ENCODE measurements at places on chromosomes 3 and 15.

- peak; percentile 31 for DNase-seq
Observed at GRCh38 chr15:45612790-45613415, 21.9 kb upstream of the SQOR start.

DNA sequence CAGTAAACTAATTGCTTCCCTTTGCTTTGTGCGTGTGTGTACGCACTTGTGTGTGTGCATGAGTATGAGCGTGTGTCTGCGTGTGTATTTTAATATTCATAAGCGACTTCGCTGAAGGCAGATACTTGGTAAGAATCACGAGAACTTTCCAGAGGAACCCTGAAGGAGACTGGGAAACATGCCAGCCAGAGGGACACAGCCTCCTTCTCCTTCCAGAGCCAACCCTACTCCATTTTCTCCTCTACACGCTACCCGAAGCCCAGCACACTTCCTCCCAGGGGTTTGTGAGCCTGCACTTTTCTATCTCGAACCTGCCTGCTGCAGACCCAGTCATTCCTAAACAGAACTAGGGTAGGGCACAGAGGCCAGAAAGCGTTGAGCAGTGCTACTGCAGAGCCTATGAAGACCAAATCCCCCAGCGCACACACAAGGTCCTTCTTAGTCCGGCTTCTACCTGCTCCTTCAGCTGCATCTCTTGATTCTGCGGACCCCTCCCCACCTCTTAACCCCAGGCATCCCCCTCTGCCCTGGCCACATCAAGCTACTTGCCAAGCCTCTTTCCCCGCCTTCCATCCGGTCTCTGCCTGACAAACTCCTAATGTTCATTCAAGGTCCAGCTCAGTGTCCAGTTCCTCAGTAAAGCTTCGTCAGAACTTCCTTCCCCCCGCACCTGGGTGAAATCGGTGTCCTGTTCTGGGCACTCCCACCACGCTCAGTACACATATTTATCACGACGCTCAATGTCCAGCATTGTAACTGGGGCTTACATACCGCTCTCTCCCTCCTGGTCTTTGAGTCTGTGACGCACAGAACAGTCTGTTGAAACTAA is 191.8 kb downstream of the FAM43A start:
- no peak for DNase-seq

DNA sequence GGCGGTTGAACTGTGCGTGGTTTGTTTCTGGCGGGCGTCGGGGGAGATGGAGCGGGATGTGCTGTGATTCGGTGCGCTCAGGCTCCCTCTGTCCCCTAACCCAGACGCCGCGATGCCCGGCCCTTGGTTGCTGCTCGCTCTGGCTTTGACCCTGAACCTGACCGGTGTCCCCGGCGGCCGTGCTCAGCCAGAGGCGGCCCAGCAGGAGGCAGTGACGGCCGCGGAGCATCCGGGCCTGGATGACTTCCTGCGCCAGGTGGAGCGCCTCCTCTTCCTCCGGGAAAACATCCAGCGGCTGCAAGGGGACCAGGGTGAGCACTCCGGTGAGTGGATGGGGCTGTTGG is 1.2 kb downstream of the TRH start:
- DNase-seq = no peak

GRCh38 chr3:176310641-176311040 is 886.6 kb downstream of the TBL1XR1 start:
- no peak for DNase-seq

GRCh38 chr3:45895686-45896468 is 9.5 kb downstream of the CCR9 start:
- no peak for DNase-seq

DNA sequence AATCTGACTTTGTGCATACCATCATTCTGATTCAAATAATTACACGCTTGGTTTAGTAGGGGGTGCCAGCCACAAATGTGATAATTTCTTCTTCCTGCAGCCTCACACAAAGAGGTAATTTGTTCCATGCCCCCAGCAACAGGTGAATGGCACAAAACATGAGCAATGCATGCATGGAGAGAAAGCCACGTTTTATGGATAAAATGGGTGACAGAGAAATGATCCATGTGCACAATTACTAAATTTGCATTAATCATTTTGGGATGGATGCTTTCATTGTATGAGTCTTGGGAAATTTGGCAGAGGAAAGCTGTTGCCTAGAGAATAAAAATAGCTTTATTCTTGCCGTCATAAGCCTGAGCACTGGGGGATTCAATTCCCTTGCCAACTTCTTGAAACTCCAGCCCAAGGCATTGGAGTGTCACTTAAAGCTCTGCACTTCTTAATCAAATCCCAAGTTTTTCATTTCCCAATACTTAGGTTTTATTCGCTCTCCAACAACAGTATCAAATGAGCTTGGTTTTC is 411.6 kb downstream of the GBE1 start:
- no peak for DNase-seq
